ENCODE measurements at places on chromosomes 5 and 9.

DNA sequence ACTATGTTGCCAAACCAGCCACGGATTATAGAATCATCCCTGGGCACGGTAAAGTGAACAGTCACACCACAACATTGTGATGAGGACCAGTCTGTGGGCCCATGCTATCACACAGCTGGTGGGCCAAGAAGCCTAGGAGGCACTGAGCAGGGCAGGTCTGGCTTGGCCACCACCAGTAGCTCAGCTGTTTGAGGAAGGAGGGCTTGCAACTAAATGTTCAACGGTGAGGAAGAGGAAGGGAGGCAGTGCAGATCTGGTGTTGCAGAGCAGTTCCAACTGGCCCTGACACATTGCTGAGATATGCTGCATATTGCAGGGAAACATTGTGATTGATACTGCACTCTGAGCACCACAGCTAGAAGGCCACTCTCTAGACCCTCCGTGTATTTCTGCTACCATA is 77.9 kb upstream of the ATG10 start:
- DNase-seq, result no peak

GRCh38 chr5:119031011-119031886 is 39.6 kb upstream of the DMXL1 start:
- no peak for DNase-seq

GRCh38 chr9:17470036-17470813 is 108.6 kb upstream of the SH3GL2 start:
- no peak for DNase-seq

- no peak for DNase-seq
Measured at GRCh38 chr5:149358294-149358651, 427 bp downstream of the PCYOX1L start.

- peak; percentile 38 for DNase-seq
Measured at GRCh38 chr9:4301971-4302427, 2.1 kb upstream of the GLIS3 start.

DNA sequence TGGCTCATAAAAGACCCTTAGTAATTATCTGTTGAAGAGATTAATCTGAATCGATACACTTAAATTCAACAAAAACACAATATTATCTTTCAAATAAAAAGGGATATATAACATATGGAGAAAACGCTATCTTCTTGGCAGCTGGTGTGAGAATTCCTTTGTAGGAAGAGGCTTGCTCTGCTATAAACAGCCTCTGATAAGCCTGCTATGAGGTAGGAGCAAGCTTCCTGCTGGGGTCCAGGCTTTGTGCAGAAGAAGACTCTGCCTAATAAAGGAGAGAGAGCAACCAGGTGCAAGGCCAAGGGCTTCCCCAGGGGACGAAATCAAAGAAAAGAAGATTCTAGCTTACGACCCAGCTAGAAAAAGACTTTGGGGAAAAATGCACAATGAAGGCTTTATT is 43.3 kb upstream of the SSBP2 start:
- no peak for DNase-seq

DNA sequence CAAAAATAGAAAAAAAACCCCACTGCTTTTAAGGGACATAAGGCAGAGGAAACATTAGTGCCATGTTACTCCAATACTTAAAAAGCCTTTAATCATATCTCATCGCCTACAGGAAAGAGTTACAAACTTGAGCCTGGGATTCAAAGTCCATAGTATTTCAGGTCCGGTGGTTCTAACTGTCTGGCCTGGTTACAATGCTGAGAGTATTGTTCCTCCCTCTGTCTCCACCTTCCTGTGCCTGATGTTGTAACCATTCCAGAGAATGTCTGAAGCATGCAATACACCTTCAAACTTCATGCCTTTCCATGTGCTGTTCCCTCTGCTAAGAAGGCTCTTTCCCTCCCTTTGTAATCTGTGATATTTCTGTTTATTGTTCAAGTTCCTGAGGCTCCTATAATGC is 41.6 kb upstream of the SLC36A2 start:
- DNase-seq, result no peak

DNA sequence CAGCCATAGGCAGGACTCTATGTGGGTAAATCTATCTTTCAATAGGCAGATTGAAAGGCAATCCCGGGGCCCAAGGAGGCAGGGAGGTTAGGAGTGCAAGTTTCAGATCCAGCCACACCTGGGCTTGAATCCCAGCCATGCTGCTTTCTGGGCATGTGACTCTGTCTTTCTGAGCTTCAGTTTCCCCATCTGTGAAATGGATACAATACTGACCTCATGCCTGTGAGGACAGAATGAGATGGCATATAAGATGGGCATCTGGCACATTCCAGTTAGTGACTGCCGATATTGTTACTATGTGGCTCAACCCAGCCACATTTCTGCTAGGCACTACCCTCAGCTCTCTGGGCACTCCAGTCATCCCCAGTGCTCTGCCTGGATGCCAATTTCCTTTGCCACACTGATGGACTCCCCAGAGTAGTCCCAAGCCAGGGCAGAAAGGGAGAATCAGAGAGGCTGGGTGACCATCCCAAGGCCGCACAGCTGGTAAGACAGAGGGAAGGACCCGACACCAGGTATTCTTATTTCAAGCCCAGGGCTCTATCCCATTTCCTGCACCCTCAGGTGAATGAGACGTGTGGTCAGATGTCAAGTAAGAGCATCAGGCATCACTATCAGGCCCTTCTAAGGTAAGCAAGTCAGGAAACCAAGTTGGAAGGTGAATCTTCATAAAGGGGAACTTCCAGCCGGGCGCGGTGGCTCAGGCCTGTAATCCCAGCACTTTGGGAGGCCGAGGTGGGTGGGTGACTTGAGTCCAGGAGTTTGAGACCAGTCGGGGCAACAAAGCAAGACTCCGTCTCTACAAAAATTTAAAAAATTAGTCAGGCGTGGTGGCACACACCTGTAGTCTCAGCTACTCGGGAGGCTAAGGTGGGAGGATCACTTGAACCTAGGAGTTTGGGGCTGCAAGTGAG is 38.7 kb downstream of the SH3PXD2B start:
- no peak for DNase-seq

GRCh38 chr9:104743376-104743985 is 4.0 kb upstream of the NIPSNAP3A start:
- DNase-seq, result no peak

DNA sequence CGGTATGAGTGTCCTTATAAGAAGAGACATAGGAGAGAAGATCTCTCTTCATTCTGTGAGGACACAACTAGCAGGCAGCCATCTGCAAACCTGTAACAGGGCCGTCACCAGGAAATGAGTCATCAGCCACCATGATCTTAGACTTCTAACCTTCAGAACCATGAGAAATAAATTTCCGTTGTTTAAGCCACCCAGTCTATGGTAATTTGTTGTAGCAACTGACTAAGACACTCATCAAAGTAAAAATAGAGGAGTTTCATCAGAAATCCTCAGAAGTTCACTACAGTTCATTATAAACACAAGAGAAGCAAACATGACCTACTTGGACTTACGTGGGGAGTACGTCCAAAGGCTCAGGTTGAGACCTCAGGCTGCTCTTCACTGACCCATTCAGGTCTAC is 357.7 kb downstream of the SEMA5A start:
- no peak for DNase-seq

DNA sequence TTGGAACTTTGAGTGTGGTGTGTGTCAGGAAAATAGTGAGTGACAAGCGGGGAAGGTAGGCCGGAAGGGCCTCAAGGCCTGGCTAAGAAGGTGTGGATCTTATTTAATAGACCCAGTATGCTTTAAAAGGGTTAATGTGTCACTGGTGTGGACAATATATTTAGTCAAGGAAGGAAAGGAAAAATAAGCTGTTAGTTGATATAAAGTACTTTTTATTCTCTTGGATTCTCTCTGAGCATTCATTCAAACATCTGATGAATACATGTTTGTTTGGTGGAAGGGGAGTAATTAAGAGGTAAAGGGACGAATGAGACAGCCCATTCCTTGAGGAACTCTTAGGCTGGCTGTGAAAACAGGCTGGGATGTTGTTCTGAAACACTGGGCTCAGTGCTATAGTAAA is 98.9 kb downstream of the MELK start:
- no peak for DNase-seq

- peak; percentile 37 for DNase-seq
Measured at GRCh38 chr9:134689321-134690181, 47.9 kb downstream of the COL5A1 start.

DNA sequence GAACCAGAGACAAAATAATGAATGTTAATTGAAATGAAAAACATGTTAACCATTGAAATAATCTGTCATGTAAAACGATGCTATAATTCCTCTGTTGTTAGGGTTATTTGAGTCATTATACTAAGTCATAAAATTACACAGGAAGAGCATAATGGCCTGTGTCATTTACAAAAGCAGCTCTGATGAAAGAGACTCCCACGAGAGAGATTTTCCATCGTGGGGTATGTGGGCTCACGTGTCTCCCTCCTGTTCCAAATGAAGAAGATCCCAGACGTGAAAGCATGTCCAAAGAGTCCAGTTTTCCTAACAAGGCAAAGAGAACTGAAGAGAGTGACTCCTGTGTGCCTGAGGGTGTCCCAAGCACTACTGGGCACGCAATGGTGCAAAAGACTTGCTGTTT is 379.8 kb downstream of the SPOCK1 start:
- no peak for DNase-seq

- DNase-seq, result no peak
Measured at GRCh38 chr9:34396276-34397214, 19.8 kb upstream of the MYORG start.

DNA sequence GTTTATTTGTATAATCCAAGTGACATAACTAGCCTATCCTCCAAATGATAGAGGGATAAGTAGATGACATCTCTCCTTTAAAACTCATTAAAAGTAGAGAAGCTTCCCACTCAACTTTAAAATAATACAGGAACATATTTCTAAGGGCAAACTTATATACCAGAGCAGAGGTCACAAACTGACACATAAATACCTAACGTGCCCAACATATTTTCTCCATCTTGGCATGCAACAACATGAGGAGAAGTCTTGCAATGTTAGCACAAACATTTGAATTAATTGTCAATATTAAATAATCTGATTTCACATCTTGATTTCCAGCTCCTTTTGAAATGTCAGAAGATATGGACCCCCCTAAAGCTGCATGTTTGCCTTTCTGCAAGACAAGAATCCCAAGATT is 335.0 kb downstream of the DEPDC1B start:
- no peak for DNase-seq

DNA sequence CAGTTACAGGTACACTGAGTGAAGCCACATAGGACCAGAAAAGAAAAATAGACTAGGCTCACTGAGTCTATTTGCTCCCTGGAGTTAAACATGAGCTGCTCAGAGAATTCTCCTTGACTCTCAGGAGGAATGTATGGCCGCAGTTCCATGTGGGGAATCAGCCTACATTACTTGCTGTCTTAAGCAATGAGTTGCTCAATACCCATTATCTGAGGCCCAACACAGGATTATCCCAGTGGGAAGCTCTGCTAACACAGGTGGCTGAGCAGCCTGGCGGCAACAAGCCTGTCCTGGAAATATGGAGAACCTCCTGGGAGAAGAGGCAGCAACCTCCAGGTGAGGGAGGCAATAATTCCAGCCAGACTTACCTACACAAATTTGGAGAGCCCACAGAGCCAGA is 177.5 kb upstream of the NREP start:
- no peak for DNase-seq

DNA sequence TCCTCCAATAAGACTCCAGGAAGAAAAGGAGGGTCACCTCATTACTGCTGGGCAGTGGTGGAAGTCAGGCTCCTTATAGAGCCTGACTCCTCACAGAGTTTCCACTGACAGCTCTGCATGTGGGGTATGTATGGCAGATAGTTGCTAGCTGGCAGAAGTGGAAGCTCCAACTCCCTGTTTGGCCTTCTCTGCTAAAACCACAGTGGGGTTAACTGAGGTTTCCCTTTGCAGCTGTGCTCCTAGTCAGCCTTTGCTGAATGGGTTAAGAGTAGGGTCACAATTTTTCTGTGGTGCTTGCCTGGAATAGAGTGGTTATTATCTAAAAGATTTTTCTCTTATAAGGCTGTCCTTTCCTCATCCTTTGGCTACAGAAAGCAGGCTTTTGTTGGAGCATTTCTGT is 327.5 kb downstream of the FBXL17 start:
- DNase-seq, result no peak

GRCh38 chr5:50564079-50564478 is 102.4 kb upstream of the PARP8 start:
- no peak for DNase-seq

DNA sequence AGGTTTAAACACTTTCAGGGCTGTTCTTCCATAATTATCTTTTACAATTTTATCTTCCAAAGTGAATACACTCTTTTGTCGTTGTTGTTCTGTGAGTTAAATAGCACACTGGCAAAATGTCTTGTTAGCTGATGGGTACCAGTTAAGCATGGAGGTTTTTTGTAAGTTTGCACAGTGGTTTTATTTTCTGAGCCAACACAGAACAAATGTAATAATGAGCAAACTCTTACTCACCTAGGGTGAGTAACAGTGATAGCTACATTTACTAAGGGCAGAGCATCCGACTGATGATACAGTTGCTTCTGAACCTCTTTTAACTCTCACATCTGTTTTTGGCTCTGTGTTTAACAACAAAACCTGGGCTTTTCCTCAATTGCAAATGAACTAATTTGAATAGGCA is 103.2 kb downstream of the CTNND2 start:
- no peak for DNase-seq

- no peak for DNase-seq
Measured at GRCh38 chr9:6382681-6383080, 30.3 kb upstream of the UHRF2 start.

DNA sequence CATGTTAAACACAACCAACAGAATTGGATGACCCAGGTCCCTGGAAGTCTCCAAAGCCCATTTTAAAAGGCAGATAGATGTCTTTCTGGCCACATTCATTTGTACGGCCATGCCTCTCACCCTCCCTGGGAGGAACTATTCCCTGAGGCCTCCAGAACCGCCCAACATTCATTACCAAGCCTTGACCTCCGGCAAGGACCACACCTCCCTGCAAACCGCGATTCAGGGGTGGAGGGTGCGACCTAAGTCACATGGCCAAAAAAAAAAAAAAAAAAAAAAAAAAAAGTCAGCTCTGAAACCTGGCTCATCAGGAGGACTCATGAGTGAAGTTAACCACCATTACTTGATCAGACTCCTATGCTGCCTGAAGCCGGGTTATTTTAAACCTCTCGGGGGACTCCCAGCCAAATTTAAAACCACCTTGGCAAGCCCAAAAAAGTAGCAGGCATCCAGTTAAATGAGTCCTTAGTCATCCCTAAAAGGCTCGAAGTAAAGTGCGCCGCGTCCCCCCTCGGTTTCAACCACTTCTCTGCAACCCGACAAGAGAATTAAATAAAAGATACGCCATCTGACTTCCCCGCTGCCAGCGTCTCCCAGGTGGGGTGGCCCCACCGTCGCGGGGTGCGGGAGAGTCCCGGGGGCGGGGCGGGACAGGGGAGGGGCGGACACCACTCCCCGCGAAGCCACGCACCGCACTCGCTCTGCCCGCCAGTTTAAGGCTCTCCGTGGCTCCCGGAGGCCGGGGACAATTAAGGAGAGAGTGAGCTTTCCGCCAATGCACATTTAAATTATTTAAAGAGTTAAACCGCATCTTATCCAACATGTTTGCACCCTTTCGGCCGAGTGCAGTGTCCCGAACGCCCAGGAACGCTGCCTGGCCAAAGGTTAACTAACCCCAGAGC is 2.3 kb downstream of the KLF9 start:
- peak; percentile 81 for DNase-seq

DNA sequence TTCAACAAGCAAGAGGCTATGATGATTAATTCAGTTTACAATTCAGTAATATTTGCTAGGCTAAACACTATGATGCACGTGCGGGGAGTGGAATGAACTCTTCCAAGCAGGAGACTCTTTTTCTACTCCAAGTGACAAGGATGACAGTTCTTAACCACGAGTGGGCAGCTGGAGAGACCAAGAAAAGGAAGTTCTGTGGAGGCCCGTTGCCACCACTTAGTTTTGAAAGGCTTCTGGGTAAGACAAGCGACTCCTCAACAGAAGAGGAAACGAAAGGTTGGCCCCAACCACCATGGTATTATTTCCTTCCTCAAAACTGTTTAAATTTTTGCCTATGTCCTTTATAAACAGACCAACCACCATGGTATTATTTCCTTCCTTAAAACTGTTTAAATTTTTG is 2.8 kb downstream of the DCAF12 start:
- DNase-seq, result peak; percentile 32
